ENCODE measurements at places on chromosomes 12 and 14.

DNA sequence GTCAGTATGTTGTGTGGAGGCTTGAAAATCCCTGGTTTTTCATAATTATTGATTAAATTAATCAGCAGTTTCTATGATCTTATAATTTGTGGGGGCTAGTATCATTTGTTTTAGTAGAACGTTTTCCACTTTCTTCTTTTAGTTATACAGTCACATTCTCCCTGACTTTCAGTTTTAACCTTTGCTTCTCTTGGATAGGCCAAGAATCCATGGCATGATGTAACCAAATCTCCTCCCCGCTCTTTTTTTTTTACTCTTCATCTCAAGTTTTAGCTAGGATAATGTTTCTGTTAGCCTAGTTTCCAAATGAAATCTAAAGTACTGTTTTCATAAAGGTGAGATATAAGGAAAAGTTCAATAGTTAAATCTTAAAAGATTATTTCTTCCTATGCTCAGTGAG, 106.5 kb downstream of the TMEM117 start:
- DNase-seq: no peak
- no peak overlapping the region for H3K27ac ChIP-seq
- no peaks in the 10 kb centered on the region for H3K27me3 ChIP-seq
- no peaks in the 10 kb centered on the region for H3K36me3 ChIP-seq
- no peak overlapping the region for H3K4me3 ChIP-seq

DNA sequence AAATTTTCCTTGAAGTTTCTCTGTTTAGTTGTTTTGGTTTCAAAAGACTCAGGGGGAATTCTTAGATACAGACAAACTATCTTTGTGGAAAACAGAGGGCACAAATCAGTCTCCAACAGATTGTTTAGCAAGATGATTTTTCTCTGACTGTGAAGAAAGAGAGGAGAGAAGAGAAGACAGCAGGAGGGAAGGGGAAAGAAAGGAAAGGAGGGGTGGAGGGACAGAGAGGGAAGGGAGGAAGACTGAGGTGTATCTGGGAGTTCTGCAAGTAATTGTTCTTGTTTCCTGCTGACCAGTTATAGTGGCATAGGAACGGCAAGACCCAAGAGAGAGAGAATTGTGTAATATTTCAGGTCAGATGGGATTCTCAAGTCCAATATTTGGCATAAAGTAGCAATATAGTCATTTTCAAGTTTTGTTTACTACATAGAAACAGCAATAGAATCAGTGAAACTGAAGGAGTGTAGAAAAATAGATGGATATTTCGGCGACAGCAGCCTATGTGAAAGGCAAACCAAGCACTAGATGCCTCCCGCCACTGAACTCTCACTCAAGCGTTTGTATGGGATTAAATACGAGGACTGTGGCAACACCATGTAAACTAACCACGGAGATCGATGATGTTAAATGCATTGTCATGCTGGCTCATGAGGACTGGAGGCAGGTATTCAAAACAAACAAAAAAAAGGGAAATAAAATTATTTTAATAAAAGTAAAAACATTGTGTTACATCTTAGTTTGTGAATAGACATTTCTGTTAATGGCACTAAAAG, 342.5 kb downstream of the SLC16A7 start:
- H3K27ac ChIP-seq: no peak overlapping the region
- no peaks in the 10 kb centered on the region for H3K27me3 ChIP-seq
- no peak for DNase-seq
- no peaks in the 10 kb centered on the region for H3K4me1 ChIP-seq
- H3K36me3 ChIP-seq: no peaks in the 10 kb centered on the region

DNA sequence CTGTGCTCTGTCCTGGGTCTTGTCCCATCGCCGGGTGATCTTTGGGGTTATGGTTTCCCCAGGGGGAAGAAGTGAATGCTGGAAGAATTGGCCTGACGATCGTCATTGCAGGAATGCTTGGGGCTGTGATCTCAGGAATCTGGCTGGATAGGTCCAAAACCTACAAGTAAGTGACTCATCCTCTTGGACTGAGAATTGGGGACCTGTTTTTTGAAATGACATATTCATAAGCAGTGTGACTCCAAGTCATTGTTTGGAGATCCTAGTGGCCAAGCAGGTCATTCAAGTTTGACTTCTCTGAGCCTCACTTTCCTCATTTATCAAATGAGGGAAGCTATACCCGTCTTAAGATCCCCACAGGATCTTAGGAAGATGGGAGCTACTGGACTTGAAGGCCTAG, 25.8 kb downstream of the ERG28 start:
- no peak overlapping the region for H3K4me3 ChIP-seq
- H3K36me3 ChIP-seq: no peaks in the 10 kb centered on the region
- no peaks in the 10 kb centered on the region for H3K27me3 ChIP-seq
- no peaks in the 10 kb centered on the region for H3K4me1 ChIP-seq
- H3K27ac ChIP-seq: no peak overlapping the region

DNA sequence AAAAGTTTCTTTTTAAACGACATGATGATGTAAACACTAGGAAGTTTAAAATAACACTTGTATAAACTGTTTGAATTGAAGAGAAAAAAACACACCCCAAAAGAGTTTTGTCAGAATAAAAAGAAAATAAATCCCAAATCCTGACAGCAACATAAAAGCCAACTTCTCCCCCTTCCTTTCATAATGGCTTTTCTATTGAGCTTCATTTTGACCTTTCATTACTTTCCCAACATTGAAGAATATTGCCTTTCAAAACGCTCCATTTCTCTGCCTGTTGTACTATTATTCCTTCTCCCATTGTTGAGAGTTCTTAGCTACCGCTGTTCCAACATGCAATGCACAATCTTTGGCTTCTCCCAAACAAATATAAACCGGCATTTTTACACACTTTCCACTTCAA, 448.5 kb downstream of the BCAT1 start:
- H3K27ac ChIP-seq: peak overlapping the region; percentile 60
- H3K4me3 ChIP-seq: no peak overlapping the region
- H3K27me3 ChIP-seq: no peaks in the 10 kb centered on the region
- no peak for DNase-seq
- H3K36me3 ChIP-seq: no peaks in the 10 kb centered on the region
- peaks cover 22% of the 10 kb centered on the region for H3K4me1 ChIP-seq

DNA sequence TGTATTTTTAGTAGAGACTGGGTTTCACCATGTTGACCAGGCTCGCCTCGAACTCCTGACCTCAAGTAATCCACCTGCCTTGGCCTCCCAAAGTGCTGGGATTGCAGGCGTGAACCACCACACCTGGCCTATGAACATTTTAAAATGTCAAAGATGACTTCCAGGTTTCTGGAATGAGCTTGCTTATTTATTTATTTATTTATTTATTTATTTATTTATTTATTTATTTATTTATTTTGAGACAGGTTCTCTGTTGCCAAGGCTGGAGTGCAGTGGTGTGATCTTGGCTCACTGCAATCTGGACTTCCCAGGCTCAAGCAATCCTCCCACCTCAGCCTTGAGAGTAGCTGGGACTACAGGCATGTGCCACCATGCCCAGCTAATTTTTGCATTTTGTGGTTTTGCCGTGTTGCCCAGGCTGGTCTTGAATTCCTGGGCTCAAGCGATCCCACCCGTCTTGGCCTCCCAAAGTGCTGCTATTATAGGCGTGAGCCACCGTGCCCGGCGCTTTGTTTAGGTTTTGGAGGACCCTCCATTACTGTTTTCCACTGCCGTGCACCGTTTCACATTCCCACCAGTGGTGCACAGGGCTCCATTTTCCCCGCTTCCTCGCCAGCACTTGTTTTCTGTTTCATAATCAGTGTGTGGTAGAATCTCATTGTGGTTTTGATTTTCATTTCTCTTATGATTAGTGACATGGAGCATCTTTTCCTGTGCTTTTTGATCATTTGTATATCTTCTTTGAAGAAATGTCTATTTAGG, 6.4 kb upstream of the CFAP251 start:
- H3K4me1 ChIP-seq: no peaks in the 10 kb centered on the region
- no peak for DNase-seq
- H3K27me3 ChIP-seq: no peaks in the 10 kb centered on the region
- H3K4me3 ChIP-seq: no peak overlapping the region
- peaks cover 81% of the 10 kb centered on the region for H3K36me3 ChIP-seq
- no peak overlapping the region for H3K27ac ChIP-seq

GRCh38 chr14:102862154-102862773, 60.2 kb upstream of the AMN start:
- H3K4me1 ChIP-seq: peaks cover 2% of the 10 kb centered on the region
- H3K27ac ChIP-seq: no peak overlapping the region
- H3K36me3 ChIP-seq: no peaks in the 10 kb centered on the region
- H3K4me3 ChIP-seq: no peak overlapping the region

- H3K27ac ChIP-seq: no peak overlapping the region
- no peaks in the 10 kb centered on the region for H3K4me1 ChIP-seq
- H3K27me3 ChIP-seq: no peaks in the 10 kb centered on the region
- no peaks in the 10 kb centered on the region for H3K36me3 ChIP-seq
These were observed 52.7 kb downstream of the BCAT1 start for GRCh38 chr12:24896171-24896570.

DNA sequence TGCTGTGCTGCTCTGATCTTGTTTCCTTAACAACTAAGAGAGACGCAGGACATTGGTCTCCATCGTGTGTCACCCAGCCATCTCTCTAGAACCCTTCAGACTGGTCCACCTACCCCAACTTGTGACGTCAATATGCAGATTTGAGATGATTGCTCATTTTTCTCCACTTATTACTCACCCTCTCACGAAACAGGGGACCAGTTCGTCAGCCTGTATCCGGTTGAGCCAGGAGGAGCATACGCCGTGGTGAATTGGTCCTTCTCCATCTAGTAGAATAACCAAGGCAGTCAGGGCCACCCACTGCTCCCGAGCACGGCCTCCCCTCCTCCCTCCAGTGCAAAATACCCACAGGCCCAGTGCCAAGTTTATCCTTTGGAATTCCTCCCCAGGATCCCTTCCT, 36.2 kb upstream of the FBXO21 start:
- H3K36me3 ChIP-seq: no peaks in the 10 kb centered on the region
- no peak overlapping the region for H3K4me3 ChIP-seq
- DNase-seq: no peak
- H3K27ac ChIP-seq: no peak overlapping the region
- H3K27me3 ChIP-seq: peaks cover 14% of the 10 kb centered on the region

- peak; percentile 78 for DNase-seq
- peaks cover 26% of the 10 kb centered on the region for H3K4me1 ChIP-seq
- no peaks in the 10 kb centered on the region for H3K27me3 ChIP-seq
- peak within 1 kb of the TSS; percentile 71 for H3K4me3 ChIP-seq
- no peaks in the 10 kb centered on the region for H3K36me3 ChIP-seq
These were observed at the start of gene CDKL1 for GRCh38 chr14:50396631-50397389. TSS of gene CDKL1 (minus strand) at chr14:50396881. CDS start at chr14:50395868, 1,013 bp downstream.

- DNase-seq: no peak
These were observed 123.3 kb downstream of the KCNA5 start for GRCh38 chr12:5166976-5167375.

GRCh38 chr14:35286707-35287106, 5.5 kb upstream of the PSMA6 start:
- no peaks in the 10 kb centered on the region for H3K27me3 ChIP-seq
- peaks cover 12% of the 10 kb centered on the region for H3K4me1 ChIP-seq
- H3K27ac ChIP-seq: no peak overlapping the region
- no peak for DNase-seq
- no peaks in the 10 kb centered on the region for H3K36me3 ChIP-seq
- no peak overlapping the region for H3K4me3 ChIP-seq

DNA sequence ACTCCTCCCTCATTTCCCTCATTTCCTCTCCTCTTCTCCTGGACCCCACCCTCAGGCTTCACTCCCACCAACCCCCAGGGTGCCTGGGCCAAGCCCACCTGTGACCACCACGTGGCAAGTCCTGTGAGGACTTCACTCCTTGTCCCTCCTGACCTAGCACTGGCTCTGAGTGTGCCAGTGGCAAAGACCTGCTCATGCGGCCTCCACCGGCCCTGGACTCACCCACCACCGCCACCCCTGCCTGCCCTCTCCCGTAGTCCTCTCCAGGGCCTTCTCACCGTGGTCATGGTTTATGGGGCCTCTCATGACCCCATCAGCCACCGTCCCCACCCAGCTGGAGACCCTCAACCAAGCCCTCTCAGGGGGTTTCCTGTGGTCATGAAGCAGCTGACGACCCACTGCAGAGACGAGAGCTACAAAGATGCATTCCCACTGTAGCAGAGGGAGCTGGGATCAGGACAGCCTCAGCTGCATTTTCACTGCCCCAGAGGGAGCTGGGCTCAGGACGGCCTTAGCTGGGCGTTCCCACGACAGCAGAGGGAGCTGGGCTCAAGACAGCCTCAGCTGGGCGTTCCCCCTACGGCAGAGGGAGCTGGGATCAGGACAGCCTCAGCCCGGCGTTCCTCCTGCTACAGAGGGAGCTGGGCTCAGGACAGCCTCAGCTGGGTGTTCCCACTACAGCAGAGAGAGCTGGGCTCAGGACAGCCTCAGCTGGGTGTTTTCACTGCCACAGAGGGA, 3.2 kb upstream of the C14orf180 start:
- no peak overlapping the region for H3K4me3 ChIP-seq
- no peaks in the 10 kb centered on the region for H3K36me3 ChIP-seq
- H3K4me1 ChIP-seq: no peaks in the 10 kb centered on the region
- no peak for DNase-seq
- H3K27me3 ChIP-seq: peaks cover 59% of the 10 kb centered on the region

DNA sequence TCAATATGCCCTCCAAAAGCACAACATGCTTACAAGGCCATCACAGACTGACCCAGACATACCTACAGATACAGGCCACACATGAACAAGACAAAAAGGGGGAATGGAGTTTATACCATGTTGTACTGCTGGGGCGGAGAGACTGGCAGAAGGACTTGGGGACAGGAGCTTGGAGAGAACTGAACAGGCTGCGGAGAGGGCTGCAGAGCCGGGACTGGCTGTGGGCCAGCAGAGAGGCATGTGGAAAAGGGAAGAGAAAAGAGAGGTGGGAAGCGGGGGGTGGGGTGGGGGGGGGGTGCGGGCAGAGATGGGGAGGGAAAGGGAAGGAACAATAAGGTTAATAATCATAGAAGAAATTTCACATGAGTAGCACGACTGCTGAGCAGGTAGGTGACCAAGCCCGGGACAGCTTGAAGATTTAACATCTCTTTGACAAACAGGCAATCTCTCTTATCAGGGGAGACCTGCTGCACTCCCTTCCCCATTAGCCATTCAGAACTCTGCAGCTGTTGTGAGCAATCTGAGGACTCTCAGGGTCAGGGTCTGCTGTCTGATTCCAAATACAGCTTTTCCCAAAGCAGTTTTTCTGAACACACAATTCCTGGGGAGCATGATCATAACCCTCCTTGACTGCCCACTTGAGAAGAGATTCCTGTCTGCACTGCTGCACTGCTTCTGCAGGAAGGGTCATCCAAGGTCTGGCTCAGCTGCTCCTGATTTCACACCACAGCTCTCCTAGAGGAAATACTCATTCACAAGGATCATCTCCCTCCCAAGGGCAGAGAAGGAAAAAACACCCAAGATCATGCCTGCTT, 21.6 kb upstream of the STAC3 start:
- peaks cover 74% of the 10 kb centered on the region for H3K36me3 ChIP-seq
- no peak overlapping the region for H3K4me3 ChIP-seq
- H3K4me1 ChIP-seq: no peaks in the 10 kb centered on the region

GRCh38 chr12:23927907-23928306, 21.6 kb downstream of the SOX5 start:
- H3K27ac ChIP-seq: no peak overlapping the region
- DNase-seq: no peak
- H3K4me1 ChIP-seq: no peaks in the 10 kb centered on the region
